ENCODE measurements at places on chromosomes 11 and 22.

- DNase-seq, result no peak
These were observed 32.9 kb downstream of the ELFN2 start for GRCh38 chr22:37394341-37394740.

DNA sequence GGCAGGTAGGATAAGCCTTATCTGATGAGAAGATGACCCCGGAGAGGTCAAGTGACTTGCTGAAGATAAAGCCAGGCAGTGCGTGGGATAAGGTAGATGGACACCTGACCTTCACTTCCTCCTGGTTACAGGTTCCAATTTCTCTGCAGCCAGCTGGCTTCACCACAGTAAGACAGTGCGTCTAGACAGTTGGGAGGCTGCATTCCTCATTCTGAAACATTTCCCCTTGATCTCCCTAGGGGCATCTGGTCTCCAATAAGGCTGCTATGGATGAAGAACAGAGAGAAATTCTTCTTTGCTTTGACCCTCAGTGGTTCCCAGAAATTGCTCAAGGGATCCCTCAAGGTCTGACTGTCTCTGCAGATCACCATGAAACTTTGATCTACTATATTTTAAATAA lies 211.3 kb downstream of the MYO18B start:
- DNase-seq, result no peak

GRCh38 chr11:2541881-2542361 lies 97.1 kb downstream of the KCNQ1 start:
- no peak for DNase-seq

- no peak for DNase-seq
These were observed 269.6 kb downstream of the LRRC4C start for GRCh38 chr11:41189701-41190436.

DNA sequence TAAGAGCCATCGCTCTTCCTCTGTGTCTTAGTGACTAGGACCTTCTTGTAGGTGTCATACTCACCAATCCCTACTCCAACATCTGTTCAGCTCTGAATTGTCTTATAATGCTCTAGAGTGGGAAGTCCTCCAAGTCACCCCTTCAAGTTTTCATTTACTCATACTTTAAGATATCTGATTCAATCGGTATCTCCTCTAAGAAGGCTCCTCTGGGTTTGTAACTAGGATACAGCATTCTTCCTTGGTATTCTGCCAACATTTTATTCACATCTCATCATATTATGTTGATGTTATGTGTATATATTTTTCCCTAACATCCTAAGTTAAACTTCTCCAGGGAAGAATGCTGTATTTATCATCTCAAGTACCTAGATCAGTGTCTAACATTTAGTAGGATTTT lies 662.1 kb downstream of the NTM start:
- DNase-seq, result no peak

DNA sequence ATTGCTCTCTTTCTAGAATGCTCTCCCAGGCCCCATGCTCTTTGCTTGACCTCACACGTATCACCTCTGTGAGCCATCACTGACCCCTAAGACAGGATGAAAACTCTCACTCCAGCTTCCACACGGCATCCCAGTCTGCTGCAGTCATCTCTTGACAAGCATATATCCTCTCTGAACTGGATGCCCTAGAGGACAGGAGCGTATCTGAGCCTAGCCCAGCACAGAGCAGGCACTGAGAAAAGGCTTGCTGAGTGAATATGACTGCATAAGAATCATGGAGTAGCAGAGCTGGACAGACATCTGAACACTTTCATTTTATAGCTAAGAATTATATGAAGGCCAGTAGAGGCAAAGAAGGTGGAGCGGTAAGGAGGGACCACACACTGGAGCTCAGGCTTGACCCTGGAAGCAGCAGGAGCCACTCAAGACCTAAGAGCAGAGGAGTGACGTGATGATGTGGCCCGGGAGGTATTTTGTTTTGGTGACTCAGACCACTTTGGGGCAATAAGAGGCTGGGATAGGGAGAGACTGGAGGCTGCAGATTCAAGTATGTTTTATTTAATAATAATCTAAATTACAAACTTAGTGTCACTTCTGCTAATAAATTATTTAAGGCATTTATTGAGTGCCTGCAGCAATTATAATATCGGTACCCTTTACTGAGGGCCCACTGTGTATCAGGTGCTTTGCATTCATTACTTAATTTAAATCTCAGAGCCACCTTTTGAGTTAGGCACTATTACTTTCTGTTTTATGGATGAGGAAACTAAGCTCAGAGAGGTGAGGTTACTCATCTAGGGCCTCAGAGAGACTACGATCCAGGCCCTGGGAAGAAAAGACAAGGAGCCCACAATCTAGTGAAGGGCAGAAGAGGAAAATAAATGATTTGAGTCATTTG lies 42.6 kb downstream of the MAP6 start:
- no peak for DNase-seq

DNA sequence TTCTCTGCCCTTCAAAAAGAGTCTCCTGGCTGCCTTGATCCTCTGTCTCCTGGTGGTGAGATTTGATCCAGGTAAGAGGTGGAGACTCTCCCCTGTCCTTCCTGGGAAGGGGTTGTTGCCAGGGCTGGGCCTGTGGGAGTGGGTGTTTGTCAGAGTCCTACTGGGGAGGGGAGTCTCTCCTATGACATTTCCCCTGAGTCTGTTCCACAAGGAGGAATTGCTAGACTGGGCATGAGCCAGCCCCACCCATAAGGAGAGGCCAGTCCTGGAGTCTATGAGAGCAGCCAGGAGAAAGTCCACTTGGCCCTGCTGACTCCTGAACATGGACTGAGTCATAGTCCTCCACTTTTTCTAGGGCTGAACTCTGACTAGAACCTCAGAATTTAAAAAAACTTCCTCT lies 7.4 kb downstream of the PEX26 start:
- no peak for DNase-seq

- no peak for DNase-seq
These were observed 31.2 kb downstream of the KCNJ4 start for GRCh38 chr22:38423512-38424503.

- peak; percentile 55 for DNase-seq
These were observed 8.5 kb downstream of the YPEL4 start for GRCh38 chr11:57641011-57641807.

GRCh38 chr22:47035425-47035881 lies 273.0 kb downstream of the TBC1D22A start:
- DNase-seq, result no peak

- peak; percentile 57 for DNase-seq
These were observed 236.1 kb downstream of the KCNA4 start for GRCh38 chr11:29780756-29781155.

GRCh38 chr22:24554313-24555164 lies at the start of gene GUCD1:
Gene GUCD1, minus strand, starts transcription at chr22:24555138. Its CDS starts 147 bp downstream, at chr22:24554991.
- DNase-seq, result no peak

GRCh38 chr11:8959546-8960166 lies 4.6 kb downstream of the TMEM9B start:
- peak; percentile 85 for DNase-seq

GRCh38 chr11:65492637-65493366 lies 6.0 kb upstream of the MALAT1 start:
- DNase-seq, result peak; percentile 79

- DNase-seq, result no peak
These were observed 87.9 kb upstream of the PLET1 start for GRCh38 chr11:112348480-112349029.

Data from Kasumi-1 (cell line).